ENCODE measurements at places on chromosomes 3 and 15. TPM values are rescaled to one million over a fixed set of nuclear protein-coding genes. Genes with fewer than 3 reads are reported as not detected.
A peak's percentile ranks its signal among the peaks of the same experiment; 100 is the strongest.

The DGKG gene
- 10.9 TPM for total RNA-seq

- H3K27me3 ChIP-seq = no peaks in the 10 kb centered on the region
Observed at GRCh38 chr3:191340966-191341365, 10.6 kb upstream of the UTS2B start.

The SKIC8 gene
- 40.2 TPM for total RNA-seq

DNA sequence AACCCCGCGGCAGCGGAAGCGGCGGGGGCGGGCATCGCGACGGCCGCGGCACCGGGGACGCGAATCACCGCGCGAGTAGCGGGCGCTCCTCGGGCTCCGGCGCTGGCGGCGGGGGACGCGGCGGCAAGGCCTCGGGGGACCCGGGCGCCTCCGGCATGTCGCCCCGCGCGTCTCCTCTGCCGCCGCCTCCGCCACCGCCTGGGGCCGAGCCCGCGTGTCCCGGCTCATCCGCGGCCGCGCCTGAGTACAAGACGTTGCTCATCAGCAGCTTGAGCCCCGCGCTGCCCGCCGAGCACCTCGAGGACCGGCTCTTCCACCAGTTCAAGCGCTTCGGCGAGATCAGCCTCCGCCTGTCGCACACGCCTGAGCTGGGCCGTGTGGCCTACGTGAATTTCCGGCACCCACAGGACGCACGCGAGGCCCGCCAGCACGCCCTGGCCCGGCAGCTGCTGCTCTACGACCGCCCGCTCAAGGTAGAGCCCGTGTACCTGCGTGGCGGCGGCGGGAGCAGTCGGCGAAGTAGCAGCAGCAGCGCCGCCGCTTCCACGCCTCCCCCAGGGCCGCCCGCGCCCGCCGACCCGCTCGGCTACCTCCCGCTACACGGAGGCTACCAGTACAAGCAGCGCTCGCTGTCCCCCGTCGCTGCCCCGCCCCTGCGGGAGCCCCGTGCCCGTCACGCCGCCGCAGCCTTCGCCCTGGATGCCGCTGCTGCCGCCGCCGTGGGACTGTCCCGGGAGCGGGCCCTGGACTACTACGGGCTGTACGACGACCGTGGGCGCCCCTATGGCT lies 675 bp downstream of the RBM15B start:
- H3K27ac ChIP-seq = peak overlapping the region; percentile 71
- no peak for DNase-seq
- peak overlapping the region; percentile 55 for H3K4me3 ChIP-seq
- no peaks in the 10 kb centered on the region for H3K27me3 ChIP-seq

- peaks cover 9% of the 10 kb centered on the region for H3K27me3 ChIP-seq
- no peak for DNase-seq
- H3K27ac ChIP-seq = no peak overlapping the region
- H3K4me1 ChIP-seq = no peaks in the 10 kb centered on the region
- no peaks in the 10 kb centered on the region for H3K36me3 ChIP-seq
- no peak overlapping the region for H3K4me3 ChIP-seq
Observed at GRCh38 chr15:80199869-80200268, 47.1 kb downstream of the FAH start.

GRCh38 chr3:20197775-20198174 lies 11.8 kb upstream of the SGO1 start:
- no peak overlapping the region for H3K4me3 ChIP-seq
- H3K36me3 ChIP-seq = no peaks in the 10 kb centered on the region
- H3K4me1 ChIP-seq = no peaks in the 10 kb centered on the region

All from B cell (primary cell).